ENCODE measurements at places on chromosomes 13 and 19. TPM values are rescaled to one million over a fixed set of nuclear protein-coding genes. Genes with fewer than 3 reads are reported as not detected.

DNA sequence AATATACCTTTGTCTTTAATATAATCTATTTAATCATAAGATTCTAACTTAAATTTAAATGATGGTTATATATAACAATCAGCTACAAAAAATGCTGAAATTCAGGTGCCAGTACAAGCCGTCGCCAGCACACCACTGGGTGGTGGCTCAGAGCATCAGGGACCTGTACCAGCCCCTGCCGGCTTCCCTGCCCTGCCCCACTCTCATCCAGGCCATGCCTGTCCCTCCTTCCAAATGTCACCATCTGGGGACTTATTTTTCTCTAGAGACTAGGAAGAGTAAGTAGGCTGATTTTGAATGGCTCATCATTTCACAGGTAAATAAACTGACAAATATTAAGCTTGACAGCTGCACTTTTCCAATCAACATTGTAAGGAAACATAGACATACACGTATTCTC is 1.6 kb downstream of the METTL21C start:
- H3K27ac ChIP-seq = no peak overlapping the region
- H3K36me3 ChIP-seq = no peaks in the 10 kb centered on the region
- no peaks in the 10 kb centered on the region for H3K4me1 ChIP-seq
- no peaks in the 10 kb centered on the region for H3K27me3 ChIP-seq
- no peak overlapping the region for H3K4me3 ChIP-seq

GRCh38 chr13:43240278-43240677 is 216.9 kb downstream of the DNAJC15 start:
- DNase-seq = no peak
- no peaks in the 10 kb centered on the region for H3K36me3 ChIP-seq
- H3K4me1 ChIP-seq = no peaks in the 10 kb centered on the region
- no peaks in the 10 kb centered on the region for H3K27me3 ChIP-seq
- H3K4me3 ChIP-seq = no peak overlapping the region
- H3K27ac ChIP-seq = no peak overlapping the region

GRCh38 chr13:76872675-76873074 is 13.5 kb downstream of the KCTD12 start:
- no peaks in the 10 kb centered on the region for H3K4me1 ChIP-seq
- no peak for DNase-seq
- H3K4me3 ChIP-seq = no peak overlapping the region
- H3K27me3 ChIP-seq = no peaks in the 10 kb centered on the region
- no peak overlapping the region for H3K27ac ChIP-seq

DNA sequence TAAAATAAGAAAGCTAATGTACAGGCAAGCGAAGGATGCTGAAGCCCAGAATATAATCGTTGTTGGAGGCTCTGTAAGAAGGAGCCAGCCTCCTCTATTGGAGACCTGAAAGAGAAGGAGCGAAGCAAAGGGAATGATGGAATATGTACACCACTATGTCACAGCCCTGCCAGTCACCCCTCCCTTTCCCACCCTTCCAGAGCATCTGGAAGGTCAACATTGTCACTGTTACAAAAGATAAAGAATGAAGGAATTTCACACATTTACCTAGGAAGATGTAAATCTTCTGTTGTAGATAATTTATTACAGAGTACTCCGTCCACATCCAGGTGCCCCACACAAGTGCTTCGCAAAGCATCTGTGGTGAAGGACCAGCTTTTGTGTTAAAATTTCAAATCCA is 39.7 kb upstream of the SACS start:
- no peaks in the 10 kb centered on the region for H3K36me3 ChIP-seq
- DNase-seq = no peak
- H3K4me1 ChIP-seq = no peaks in the 10 kb centered on the region
- no peak overlapping the region for H3K27ac ChIP-seq

DNA sequence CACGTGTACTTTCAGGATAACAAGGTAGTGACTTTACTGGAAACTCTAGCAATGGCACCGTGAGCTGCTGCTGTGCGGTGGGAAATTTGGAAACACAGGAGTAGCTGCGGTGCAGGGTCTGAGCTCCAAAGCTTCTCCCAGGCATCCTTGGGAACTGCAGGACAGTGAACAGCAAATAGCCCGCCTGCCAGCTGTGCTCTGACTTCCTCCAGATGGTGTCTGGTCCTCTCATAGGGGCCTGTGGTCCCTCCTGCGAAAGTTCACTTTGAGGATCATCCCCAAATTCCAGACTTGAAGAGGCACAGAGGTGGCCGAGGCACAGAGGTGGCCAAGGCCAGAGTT is 287.3 kb upstream of the MAB21L1 start:
- H3K36me3 ChIP-seq = no peaks in the 10 kb centered on the region
- H3K27ac ChIP-seq = no peak overlapping the region
- no peak for DNase-seq
- no peak overlapping the region for H3K4me3 ChIP-seq
- H3K4me1 ChIP-seq = no peaks in the 10 kb centered on the region

GRCh38 chr13:24056616-24057137 is 103.8 kb upstream of the SPATA13 start:
- no peak for DNase-seq
- H3K4me3 ChIP-seq = no peak overlapping the region
- no peaks in the 10 kb centered on the region for H3K27me3 ChIP-seq
- no peaks in the 10 kb centered on the region for H3K4me1 ChIP-seq
- no peaks in the 10 kb centered on the region for H3K36me3 ChIP-seq

DNA sequence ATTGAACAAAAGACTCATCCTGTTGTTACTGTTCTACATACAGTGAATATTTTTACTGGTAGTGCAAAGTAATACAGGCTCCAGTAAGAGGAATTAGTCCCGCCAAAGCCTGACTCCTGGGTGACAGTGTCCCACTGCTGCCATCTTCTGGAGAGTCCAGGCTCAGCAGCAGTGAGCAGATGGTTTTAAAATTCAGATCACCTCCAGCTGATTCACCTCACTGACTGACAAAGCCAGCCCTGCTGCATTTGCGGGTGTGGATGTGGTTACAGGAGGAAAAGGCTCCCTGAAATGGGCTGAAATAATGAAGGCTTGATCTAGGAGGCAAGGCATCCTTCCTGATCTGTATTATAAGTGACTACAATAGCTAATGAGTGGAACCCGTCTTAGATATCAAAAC is 18.3 kb downstream of the PABPC3 start:
- no peaks in the 10 kb centered on the region for H3K36me3 ChIP-seq
- no peaks in the 10 kb centered on the region for H3K27me3 ChIP-seq
- no peak overlapping the region for H3K4me3 ChIP-seq
- no peaks in the 10 kb centered on the region for H3K4me1 ChIP-seq
- DNase-seq = peak; percentile 22

- no peak overlapping the region for H3K4me3 ChIP-seq
- no peak for DNase-seq
- H3K27ac ChIP-seq = no peak overlapping the region
- H3K36me3 ChIP-seq = no peaks in the 10 kb centered on the region
- H3K27me3 ChIP-seq = no peaks in the 10 kb centered on the region
These were observed 9.2 kb downstream of the FGF14 start for GRCh38 chr13:102392481-102393209.

DNA sequence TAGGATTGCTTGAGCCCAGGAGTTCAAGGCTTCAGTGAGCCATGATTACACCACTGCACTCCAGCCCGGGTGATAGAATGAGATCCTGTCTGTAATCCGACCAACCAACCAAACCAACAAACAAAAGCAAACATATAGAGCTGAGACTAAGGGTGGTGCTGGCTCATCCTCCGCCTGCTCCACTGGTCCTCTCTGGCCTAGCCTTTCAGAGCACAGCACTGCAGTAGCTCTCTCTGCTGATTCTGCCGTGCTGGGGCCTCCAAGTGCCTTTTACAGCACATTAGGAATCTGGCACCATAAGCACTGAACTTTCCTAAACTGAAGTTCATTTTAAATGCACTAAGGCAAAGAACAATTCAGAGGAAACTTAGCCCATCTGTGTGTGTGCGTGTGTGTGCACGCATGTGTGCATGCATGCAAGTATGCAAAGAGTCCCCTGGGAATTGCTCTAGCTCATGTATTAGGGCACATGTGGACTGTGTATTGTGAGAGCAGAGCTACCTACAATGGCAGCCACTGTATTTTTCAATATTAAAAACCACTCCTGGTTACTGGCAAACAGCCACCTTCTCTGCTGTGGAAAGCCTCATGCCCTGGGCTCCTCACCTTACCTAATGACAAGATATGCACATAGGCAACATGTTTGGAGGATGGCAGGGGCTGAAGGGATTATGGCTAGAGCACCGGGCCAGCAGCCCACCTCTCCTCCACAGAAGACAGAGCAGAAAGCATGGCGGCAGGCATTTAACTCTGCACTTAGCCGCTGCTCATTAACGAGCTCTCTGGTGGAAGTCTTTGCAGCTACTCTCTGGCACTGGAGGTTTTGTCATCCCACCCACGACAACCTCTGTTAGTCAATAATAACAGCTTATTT is 223.1 kb upstream of the TSHZ3 start:
- H3K4me3 ChIP-seq = no peak overlapping the region
- no peaks in the 10 kb centered on the region for H3K27me3 ChIP-seq
- no peaks in the 10 kb centered on the region for H3K36me3 ChIP-seq
- H3K27ac ChIP-seq = no peak overlapping the region
- DNase-seq = no peak

DNA sequence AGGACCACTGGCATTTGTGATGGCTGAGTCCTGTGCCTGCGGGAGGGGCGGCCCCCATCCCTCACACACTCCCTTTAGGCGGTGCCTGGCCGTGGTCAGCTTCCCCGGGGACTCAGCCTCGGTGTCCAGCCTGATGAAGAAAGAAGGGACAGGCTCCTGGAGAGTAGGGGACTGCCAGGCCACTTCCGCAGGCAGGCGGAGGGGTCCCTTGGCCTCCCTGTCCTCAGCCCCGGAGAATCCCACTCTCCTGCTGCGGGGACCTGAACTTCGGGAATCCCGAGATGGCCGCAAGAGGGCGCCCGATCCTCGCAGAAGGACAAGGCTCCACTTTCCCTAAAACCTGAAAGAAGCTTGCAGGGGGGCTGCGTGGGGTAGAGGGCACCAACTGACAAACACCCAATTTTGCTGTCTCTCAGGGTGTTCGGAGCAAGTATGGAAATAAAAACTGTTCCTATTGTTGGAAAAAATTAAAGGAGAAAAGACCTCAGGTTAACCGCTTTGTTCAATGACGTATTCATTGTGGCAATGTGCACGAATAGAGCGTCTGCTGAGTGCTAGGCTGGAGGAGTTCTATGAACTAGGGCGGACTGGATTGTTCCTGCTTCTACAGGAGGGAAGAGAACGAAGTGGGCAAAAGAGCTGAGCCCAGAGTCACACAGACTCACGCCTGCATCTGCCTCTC is 297.3 kb downstream of the ZNF536 start:
- no peaks in the 10 kb centered on the region for H3K4me1 ChIP-seq
- no peaks in the 10 kb centered on the region for H3K27me3 ChIP-seq
- peak; percentile 23 for DNase-seq
- H3K4me3 ChIP-seq = no peak overlapping the region
- no peak overlapping the region for H3K27ac ChIP-seq
- H3K36me3 ChIP-seq = no peaks in the 10 kb centered on the region

- no peak overlapping the region for H3K4me3 ChIP-seq
- H3K27ac ChIP-seq = no peak overlapping the region
- no peaks in the 10 kb centered on the region for H3K4me1 ChIP-seq
- H3K36me3 ChIP-seq = no peaks in the 10 kb centered on the region
- no peak for DNase-seq
- no peaks in the 10 kb centered on the region for H3K27me3 ChIP-seq
These were observed 18.3 kb upstream of the F7 start for GRCh38 chr13:113086991-113087922.

- peak; percentile 80 for DNase-seq
- no peak overlapping the region for H3K27ac ChIP-seq
- H3K36me3 ChIP-seq = no peaks in the 10 kb centered on the region
- peaks cover 9% of the 10 kb centered on the region for H3K4me1 ChIP-seq
- H3K27me3 ChIP-seq = no peaks in the 10 kb centered on the region
- peak overlapping the region; percentile 61 for H3K4me3 ChIP-seq
These were observed 13.1 kb downstream of the TJP3 start for GRCh38 chr19:3721131-3721886.

- H3K4me1 ChIP-seq = no peaks in the 10 kb centered on the region
- no peak overlapping the region for H3K4me3 ChIP-seq
- no peak for DNase-seq
- no peak overlapping the region for H3K27ac ChIP-seq
- H3K27me3 ChIP-seq = no peaks in the 10 kb centered on the region
- peaks cover 13% of the 10 kb centered on the region for H3K36me3 ChIP-seq
These were observed 24.0 kb downstream of the ZNF850 start for GRCh38 chr19:36748431-36749275.

GRCh38 chr19:36573895-36574720 is 1.0 kb upstream of the ZNF529 start:
- no peaks in the 10 kb centered on the region for H3K36me3 ChIP-seq
- H3K4me1 ChIP-seq = peaks cover 15% of the 10 kb centered on the region
- DNase-seq = no peak
- H3K27ac ChIP-seq = peak overlapping the region; percentile 98

The ESD gene
- polyA plus RNA-seq = 182 TPM

The NCAN gene
- polyA plus RNA-seq = not detected

The CAPN12 gene
- polyA plus RNA-seq = not detected

The IPO5 gene
- polyA plus RNA-seq = 32.2 TPM

The RAB3A gene
- polyA plus RNA-seq = 3.3 TPM

The OLFM2 gene
- polyA plus RNA-seq = 9.2 TPM

The FSD1 gene
- polyA plus RNA-seq = 0.95 TPM

The TEAD2 gene
- polyA plus RNA-seq = not detected

The OR10H2 gene
- not detected for polyA plus RNA-seq

The GPC5 gene
- not detected for polyA plus RNA-seq

Data from naive thymus-derived CD4-positive, alpha-beta T cell (primary cell).